ENCODE measurements at places on chromosomes 6 and 20.

DNA sequence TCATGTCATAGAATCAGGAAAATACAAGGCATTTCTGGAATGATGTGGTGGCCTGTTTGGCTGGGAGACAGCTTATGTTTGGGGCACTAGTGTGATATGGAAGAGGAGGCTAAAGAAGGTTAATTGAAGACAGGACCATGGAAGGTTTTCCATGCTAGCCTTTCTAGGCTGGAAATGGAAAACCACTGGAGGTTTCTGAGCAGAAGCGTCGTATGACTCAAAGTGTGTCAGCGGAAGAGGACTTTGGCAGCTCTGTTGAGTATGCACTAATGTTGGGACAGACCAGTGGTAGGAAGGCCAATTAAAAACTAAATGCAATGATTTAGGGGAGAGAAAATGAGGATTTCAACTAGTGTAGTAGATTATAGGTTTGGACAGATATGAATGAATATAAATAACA is 413.1 kb downstream of the PLCB1 start:
- DNase-seq = no peak

GRCh38 chr6:159977904-159978268 is 9.0 kb downstream of the IGF2R start:
- no peak for DNase-seq

DNA sequence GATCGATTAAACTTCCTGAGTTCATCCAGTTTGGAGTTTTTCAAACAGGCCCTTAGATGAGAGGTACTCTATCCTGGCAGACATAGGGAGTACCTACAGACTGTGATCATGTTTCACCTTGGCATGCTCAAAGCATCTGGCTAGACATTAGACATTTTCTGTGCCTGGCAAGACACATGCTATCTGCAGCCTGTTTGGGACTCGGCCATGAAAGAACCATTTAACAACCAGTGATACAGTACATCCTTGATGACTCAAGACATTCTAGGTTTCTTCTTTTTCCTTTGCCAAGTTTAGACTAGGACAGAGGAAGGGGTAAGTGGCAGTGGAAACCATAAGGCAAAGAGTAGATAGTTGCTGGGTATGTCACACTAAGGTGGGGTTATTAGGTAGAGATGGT is 15.4 kb upstream of the PAQR8 start:
- no peak for DNase-seq

- DNase-seq = no peak
Measured at GRCh38 chr6:125913864-125914351, 42.7 kb upstream of the HINT3 start.

GRCh38 chr20:15487030-15487429 is 1086.2 kb downstream of the KIF16B start:
- DNase-seq = no peak

GRCh38 chr6:144835322-144835973 is 550.3 kb downstream of the UTRN start:
- DNase-seq = no peak

GRCh38 chr6:41705311-41705995 is 30.0 kb downstream of the TFEB start:
- no peak for DNase-seq

DNA sequence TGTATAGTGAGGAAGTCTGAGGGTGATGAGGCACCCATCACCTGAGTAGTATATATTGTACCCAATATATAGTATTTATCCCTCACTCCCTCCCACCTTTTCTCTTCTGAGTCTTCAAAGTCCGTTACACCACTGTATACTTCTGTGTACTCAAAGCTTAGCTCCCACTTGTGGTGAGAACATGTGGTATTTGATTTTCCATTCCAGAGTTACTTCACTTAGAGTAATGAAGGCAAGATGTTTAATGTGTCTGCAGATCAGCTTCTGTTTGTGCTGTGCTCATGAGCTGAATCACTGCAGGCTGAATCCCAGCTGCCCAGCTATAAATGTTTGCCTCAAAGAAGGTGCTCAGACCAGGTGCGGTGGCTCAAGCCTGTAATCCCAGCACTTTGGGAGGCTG is 139.3 kb upstream of the FOXA2 start:
- DNase-seq = no peak

- no peak for DNase-seq
Measured at GRCh38 chr6:53539561-53539960, 5.3 kb downstream of the GCLC start.

DNA sequence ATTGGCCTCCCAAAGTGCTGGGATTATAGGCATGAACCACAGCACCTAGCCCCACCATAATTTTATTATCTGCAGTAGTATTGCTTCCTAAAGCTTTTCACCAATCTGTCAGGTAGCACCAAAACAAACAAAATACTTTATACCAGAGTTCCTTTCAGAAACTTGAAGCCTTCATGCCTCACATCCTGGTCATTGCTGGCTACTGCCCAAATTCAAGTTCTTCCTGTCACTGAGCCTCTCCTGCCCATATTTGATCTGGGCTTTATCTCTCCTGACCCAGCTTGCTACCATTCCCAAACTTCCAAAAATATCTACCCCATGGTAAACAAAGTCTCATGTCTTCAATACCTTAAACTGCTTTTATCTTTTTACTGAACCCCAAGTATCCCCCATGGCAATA is 34.9 kb upstream of the DST start:
- DNase-seq = no peak

- DNase-seq = no peak
Measured at GRCh38 chr20:19812696-19813095, 54.6 kb downstream of the RIN2 start.

GRCh38 chr6:134632024-134632423 is 314.1 kb upstream of the SGK1 start:
- DNase-seq = no peak

DNA sequence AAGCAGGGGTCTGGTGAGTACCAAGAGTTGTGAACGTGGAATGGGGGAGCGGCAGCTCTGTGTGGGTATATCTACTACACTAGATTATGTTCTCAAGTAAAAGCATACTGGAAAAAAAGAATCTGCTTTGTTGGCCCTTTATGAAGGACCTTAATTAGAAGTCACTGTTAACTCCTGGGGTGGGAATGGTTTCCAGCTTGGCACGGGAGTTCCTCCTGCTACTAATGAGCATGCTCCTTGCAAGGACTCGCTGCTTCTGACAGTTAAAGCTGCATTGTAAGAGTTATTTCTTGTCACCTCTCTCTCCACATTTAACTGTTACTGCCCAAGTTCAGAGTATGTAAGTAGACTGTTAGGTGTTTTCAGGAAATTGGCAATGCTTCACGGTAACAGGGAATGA is 292.7 kb downstream of the ZFAND3 start:
- no peak for DNase-seq

DNA sequence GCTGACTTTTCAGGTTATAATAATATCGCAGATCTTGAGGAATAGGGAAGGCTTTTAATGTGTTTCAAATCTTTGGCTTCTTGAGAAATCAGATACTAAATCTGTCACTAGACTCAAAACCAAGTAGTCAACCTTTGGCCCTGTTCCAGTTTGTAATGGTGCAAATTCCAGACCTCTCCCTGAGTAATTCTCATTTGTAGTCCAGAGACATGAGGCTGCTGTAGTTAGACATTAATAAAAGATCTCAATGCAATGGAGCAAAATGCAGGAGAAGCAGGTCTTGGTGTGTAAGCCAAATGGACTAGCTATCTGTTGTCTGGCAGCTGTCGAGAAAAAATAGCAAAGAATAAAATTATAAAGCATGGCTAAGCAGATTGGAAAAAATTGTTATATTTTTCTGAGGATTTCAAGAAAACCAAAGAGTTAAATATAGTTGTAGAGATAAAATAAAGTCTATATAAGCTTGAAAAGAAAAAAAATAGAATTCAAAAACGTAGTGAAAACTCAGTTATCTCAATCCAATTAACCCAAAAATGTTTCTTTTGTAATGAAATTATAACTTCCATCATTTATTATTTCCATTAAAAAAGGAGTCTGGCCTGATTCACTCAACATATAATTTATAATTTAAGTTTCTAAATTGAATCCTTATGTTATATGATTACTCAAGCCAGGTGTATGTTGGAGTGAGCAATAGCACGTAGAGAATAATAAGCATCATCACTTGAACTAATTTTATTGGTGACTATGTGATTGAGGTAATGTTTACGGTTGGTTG is 161.5 kb upstream of the ADGRB3 start:
- no peak for DNase-seq

DNA sequence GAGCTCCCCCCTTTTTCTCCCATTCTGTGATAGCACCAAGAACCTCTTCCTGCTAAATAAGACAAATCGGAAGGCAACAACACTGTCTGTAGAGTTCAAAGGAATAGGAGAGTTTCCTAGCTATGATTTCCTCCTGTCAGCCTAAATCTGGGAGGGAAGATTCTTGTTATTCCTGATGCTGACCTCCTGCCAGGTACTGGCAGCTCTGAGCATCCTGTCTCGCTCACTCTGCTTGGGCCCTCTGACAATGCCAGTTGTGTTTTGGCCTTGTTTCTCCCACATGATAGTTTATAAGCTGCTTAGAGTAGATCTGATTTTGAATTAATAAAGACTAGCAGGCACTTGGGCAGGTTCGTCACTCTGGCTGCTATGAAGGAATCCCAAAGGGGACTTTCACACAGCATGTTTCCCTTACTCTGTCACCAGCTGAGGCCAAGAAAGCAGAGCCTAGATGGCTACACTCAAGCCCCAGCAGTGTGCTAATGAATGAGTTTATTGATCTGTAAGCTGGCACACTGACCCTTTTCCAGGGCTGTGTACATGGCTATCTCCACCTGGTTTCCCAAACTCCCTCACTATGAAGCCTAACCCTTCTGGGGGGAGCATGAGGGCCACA is 52.3 kb downstream of the UQCC1 start:
- no peak for DNase-seq

GRCh38 chr20:40282541-40282940 is 406.5 kb downstream of the MAFB start:
- no peak for DNase-seq

- DNase-seq = no peak
Measured at GRCh38 chr6:14770572-14770971, 475.3 kb upstream of the JARID2 start.

- no peak for DNase-seq
Measured at GRCh38 chr20:48812600-48813445, 15.0 kb downstream of the PREX1 start.

GRCh38 chr6:106084106-106084988 is 1.8 kb upstream of the PRDM1 start:
- DNase-seq = no peak

DNA sequence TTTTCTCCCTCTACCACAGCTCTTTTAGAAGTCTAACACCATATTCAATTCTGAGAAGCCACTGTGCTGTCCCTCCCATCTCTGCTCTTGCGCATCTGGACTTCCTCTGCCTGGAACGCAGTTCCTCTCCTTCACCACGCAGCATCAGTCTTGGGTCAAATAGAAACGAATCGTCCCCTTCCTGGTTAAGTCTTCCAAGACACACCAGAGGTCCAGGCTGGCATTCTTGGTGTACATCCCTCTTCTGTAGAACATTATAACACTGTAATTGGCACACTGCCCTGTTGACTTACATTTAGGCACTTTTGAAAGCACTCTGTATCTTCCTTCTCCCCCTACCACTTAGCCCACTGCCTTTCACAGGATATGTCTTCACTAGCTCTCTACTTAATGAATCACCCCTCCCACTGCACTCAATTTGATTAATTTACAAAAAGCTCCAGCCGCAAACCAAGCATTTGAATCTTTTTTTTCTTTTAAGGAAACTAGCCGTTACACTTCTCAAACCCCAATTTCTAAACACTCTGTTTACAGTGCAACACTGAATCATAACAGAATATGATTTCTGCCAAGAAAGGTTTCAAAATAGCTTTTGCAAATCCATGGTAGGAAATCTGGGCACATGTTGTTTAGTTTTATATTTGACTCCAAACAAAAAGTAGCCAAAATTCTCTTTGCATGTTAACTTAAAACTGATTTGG is 140.8 kb upstream of the CARMIL1 start:
- DNase-seq = peak; percentile 67

DNA sequence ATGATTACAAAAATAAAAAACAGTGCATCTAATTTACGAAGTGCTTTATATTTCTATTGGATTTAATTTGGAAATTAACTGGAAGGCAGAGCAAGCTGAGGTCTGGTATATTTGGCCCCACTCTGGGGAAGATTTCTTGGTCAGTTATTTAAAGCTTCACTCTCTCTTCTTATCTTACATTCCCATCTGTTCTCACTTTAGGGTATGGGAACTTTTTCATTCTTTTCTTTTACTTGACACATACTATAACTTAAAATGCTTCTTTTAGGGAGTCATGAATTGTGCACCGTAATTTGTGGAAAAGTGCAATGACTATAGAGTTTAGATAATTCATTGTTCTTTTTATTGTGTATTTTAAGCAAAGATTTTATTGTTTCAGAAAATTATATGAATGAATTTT is 170.4 kb downstream of the BCKDHB start:
- no peak for DNase-seq

- DNase-seq = peak; percentile 48
Measured at GRCh38 chr20:49318430-49319207, 40.8 kb upstream of the ZNFX1 start.

GRCh38 chr6:158503222-158503621 is 56.7 kb upstream of the TMEM181 start:
- no peak for DNase-seq

DNA sequence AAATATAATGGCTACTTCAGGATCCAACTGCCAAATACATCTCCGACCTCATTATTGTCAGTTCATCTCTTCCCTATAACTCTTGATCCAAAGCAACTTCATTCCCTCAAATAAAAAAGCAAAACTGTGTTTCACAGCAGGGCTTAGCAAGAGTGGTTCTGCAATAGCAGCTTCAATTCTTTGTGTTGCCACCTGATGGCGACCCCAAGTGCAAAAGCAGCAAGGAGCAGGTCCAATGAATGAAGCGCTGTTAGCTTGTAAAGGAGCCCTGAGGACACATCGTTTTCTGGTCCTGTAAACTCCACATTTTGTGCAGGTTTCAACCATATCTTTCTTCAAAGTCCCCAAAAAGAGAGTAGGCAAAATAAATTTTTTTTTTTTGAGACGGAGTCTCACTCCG is 19.6 kb downstream of the RTN4IP1 start:
- DNase-seq = no peak

DNA sequence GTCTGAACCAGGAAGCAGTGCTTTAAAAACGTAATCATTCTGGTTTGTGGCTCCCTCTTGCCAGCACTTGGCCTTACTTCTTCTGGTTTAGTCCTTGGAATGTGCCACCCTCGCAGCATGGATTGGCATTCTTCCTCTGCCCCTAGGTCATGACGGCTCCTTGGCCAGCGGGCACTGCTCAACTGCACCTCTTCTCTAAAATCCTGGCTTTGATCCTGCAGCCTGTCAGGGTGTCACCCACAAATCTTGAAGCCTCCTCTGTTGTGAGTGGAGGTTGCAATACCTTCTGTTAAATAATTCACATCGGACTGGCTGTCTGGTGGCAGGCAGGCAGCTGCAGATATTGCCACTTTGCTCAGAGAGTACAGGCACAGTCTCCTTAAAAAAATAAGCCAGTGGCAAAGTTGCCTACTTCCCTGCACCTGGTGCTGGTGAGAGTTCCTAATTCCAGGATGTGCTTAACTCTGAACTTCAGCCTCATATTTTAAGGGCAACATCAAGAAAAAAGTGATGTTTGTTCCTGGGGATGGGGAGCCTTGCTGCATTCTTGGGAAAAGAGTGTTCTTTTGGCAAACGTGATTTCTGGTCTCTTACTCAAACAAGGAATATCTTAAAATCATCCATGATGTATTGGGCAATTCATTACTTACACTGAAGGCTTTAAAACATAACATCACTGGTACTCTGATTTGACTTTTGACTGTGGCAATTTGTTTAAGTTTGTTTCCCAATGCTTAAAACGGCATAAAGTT is 179.8 kb downstream of the FOXA2 start:
- no peak for DNase-seq

- DNase-seq = peak; percentile 55
Measured at GRCh38 chr6:149031859-149032598, 285.2 kb downstream of the UST start.
